ENCODE measurements at places on chromosomes 13 and 19. TPM values are rescaled to one million over a fixed set of nuclear protein-coding genes. Genes with fewer than 3 reads are reported as not detected.

NKG7 gene
- not detected for total RNA-seq

ANKLE1 gene
- total RNA-seq, result 0.28 TPM

MYO16 gene
- under 0.01 TPM for total RNA-seq

DNAAF3 gene
- total RNA-seq, result not detected

CYP4F12 gene
- not detected for total RNA-seq

VSTM1 gene
- not detected for total RNA-seq

C2CD4C gene
- under 0.01 TPM for total RNA-seq

DCLK1 gene
- under 0.01 TPM for total RNA-seq

THAP8 gene
- 2.2 TPM for total RNA-seq

CDC42EP5 gene
- total RNA-seq, result 7.2 TPM

NXNL1 gene
- total RNA-seq, result not detected

HPN gene
- total RNA-seq, result not detected

DNA sequence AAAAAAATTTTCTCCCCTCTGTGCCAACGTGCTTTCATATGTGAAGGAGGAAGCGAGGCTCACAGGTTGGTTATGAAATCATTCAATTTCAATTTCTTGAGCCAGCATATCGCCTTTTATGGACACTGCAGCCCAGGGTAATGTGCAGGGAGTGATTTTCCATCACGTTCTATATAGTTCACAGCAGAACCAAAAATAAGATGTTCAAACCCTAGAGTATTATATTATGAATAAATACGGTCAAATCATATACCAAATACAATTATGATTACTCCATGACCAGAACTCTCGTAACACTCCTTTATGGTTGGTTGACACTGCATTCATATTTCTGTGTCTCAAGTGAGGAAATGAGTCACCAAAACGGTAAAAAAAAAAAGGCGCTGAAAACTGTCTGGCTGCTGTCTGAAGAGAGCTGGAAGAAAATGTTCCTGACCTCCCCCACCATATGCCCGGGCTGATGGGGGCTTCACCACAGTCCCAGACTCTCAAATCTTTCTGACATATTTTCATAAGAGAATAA, 75.8 kb upstream of the UBAC2 start:
- peaks cover 2% of the 10 kb centered on the region for H3K27me3 ChIP-seq
- H3K36me3 ChIP-seq, result no peaks in the 10 kb centered on the region
- no peak overlapping the region for H3K27ac ChIP-seq
- peak; percentile 45 for DNase-seq
- H3K4me1 ChIP-seq, result peaks cover 5% of the 10 kb centered on the region

DNA sequence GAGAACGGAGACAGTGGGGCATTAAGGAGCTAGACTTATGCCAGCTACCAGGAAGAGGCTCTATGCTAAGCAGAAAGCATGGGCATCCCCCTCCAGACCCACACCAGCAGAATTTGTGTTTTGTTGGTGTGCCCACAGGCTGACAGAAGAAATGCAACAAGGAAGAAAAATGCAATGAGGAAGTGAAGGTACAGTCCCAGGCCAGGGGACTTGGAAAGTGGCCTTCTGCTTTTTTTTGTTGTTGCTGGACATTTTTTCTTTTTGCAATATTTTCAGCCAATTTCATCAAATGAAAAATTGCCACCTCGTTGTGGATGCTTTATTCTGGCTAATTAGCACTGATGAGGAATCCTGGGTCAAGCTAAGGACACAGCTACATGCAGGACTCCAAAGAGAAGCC, 167.7 kb downstream of the TSHZ3 start:
- DNase-seq, result no peak
- no peaks in the 10 kb centered on the region for H3K4me1 ChIP-seq
- H3K4me3 ChIP-seq, result no peak overlapping the region
- H3K27ac ChIP-seq, result no peak overlapping the region

- H3K36me3 ChIP-seq, result no peaks in the 10 kb centered on the region
- no peak for DNase-seq
- H3K27ac ChIP-seq, result no peak overlapping the region
- H3K4me3 ChIP-seq, result no peak overlapping the region
Measured at GRCh38 chr19:45222724-45223123, 22.5 kb downstream of the EXOC3L2 start.

GRCh38 chr13:50073340-50073739, 58.1 kb downstream of the KCNRG start:
- no peak overlapping the region for H3K4me3 ChIP-seq
- DNase-seq, result no peak
- peak overlapping the region; percentile 52 for H3K27ac ChIP-seq
- H3K27me3 ChIP-seq, result no peaks in the 10 kb centered on the region

DNA sequence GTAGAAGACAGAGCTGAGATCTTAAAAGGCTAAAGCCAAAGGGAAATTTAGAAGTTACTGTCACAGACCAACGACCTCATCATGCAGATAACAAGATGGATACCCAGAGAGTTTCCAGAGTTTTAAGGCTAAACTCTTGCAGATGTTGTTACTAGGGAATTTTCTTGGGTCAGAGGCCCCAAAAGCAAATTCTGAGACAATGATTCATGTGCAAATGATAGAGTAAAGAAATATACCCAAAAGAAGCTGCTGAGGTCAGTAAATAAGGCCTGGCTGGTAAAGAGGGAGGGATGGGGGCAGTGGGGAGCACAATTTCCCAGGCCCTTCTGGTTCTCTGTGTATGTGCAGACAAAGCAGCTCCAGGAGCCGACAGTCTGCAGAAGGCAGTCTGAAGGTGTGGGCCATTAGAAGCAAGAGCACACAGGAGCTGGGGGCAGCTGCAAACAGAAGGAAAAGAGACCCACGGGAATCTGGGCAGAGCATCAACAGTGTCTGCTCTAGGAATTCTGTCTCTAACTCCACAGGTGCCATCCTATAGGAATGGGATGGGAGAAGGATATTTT, 330.8 kb downstream of the TBC1D4 start:
- H3K27ac ChIP-seq, result no peak overlapping the region
- no peaks in the 10 kb centered on the region for H3K27me3 ChIP-seq
- H3K4me3 ChIP-seq, result no peak overlapping the region
- H3K36me3 ChIP-seq, result no peaks in the 10 kb centered on the region
- DNase-seq, result peak; percentile 52
- peaks cover 2% of the 10 kb centered on the region for H3K4me1 ChIP-seq

GRCh38 chr19:858868-859843, at the start of gene CFD:
CFD (plus strand) TSS chr19:859664; CDS start chr19:859690, 26 bp downstream.
- no peaks in the 10 kb centered on the region for H3K36me3 ChIP-seq
- H3K4me1 ChIP-seq, result peaks cover 3% of the 10 kb centered on the region
- no peaks in the 10 kb centered on the region for H3K27me3 ChIP-seq
- peak within 1 kb of the TSS; percentile 59 for H3K4me3 ChIP-seq

- H3K4me3 ChIP-seq, result peak overlapping the region; percentile 65
- H3K27me3 ChIP-seq, result no peaks in the 10 kb centered on the region
- peak; percentile 41 for DNase-seq
- peak overlapping the region; percentile 66 for H3K27ac ChIP-seq
- peaks cover 2% of the 10 kb centered on the region for H3K4me1 ChIP-seq
Measured at GRCh38 chr19:16185768-16186123, 536 bp downstream of the FAM32A start.

DNA sequence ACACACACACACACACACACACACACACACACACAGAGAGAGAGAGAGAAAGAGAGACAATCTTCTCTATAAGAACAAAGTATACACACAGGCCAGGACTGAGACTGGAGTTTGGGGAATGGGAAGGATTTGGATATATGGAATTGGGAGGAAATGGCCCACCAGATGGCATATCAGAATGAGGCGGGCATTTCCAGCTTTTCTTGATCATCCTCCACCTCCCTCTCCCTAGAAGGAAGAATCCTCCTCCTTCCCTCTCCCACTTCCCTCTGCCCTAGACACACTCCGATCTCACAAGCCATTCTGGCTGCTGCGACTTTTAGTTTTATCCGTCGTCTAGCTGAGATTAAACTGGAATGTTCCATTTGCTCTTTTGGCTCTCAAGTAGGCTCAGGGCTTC, 10.0 kb upstream of the CEBPG start:
- H3K36me3 ChIP-seq, result no peaks in the 10 kb centered on the region
- no peak for DNase-seq
- no peak overlapping the region for H3K27ac ChIP-seq
- H3K27me3 ChIP-seq, result peaks cover 45% of the 10 kb centered on the region
- H3K4me1 ChIP-seq, result no peaks in the 10 kb centered on the region

GRCh38 chr19:38500450-38500849, 67.0 kb downstream of the RYR1 start:
- H3K4me3 ChIP-seq, result no peak overlapping the region
- H3K27ac ChIP-seq, result no peak overlapping the region
- no peak for DNase-seq
- H3K36me3 ChIP-seq, result no peaks in the 10 kb centered on the region
- H3K4me1 ChIP-seq, result no peaks in the 10 kb centered on the region

DNA sequence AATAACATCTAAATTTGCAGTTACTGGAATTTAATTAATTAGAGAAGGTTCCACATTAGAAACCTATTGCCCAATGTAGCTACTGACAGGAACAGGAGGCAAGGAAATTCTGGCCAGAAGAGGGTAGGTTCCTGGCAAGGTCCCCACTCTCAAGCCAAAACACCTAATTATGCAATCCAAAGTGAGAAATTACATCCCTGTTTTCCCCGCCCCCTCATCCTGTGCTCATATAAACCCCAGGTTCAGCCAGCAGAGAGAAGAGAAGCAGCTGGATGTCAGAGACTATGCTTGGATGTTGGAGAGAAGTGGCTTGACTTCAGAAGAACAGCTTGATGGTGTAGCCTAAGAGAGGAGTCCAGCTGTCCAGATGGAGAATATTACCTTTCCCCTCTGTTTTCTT, 951.3 kb upstream of the PRR20A start:
- H3K4me1 ChIP-seq, result no peaks in the 10 kb centered on the region
- H3K36me3 ChIP-seq, result no peaks in the 10 kb centered on the region
- no peak overlapping the region for H3K4me3 ChIP-seq
- DNase-seq, result no peak

GRCh38 chr13:43758834-43759233, 27.9 kb downstream of the ENOX1 start:
- no peak overlapping the region for H3K4me3 ChIP-seq
- H3K27me3 ChIP-seq, result no peaks in the 10 kb centered on the region
- no peaks in the 10 kb centered on the region for H3K36me3 ChIP-seq
- H3K4me1 ChIP-seq, result no peaks in the 10 kb centered on the region

GRCh38 chr13:108427355-108427754, 157.8 kb downstream of the TNFSF13B start:
- no peak for DNase-seq
- no peak overlapping the region for H3K27ac ChIP-seq
- H3K27me3 ChIP-seq, result no peaks in the 10 kb centered on the region
- no peaks in the 10 kb centered on the region for H3K4me1 ChIP-seq

Data from IMR-90 (cell line).